RCC 7860 (cell line): ENCODE measurements at places on chromosomes 6 and 20.

GRCh38 chr6:113936093-113936934 lies 34.6 kb downstream of the HDAC2 start:
- peak; percentile 54 for DNase-seq

DNA sequence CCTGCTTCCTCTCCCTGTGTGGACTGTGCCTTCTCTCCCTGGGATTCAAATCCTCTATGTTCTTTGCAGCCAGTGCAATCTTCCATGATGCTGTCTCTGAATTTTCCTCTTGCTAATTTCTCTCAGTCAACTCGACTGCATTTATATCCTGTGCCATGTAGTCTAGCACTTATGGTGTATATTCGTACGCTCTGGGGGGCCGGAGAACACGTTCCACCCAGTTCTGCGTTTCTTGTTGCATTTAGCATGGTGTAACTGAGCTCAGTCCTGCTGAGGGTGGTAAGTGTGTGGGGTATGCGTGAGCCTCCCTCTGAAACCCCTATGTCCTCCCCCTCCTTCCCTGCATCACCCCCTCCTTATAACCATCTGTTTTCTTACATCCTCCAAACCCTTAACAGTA lies 42.0 kb downstream of the ADTRP start:
- DNase-seq: no peak

DNA sequence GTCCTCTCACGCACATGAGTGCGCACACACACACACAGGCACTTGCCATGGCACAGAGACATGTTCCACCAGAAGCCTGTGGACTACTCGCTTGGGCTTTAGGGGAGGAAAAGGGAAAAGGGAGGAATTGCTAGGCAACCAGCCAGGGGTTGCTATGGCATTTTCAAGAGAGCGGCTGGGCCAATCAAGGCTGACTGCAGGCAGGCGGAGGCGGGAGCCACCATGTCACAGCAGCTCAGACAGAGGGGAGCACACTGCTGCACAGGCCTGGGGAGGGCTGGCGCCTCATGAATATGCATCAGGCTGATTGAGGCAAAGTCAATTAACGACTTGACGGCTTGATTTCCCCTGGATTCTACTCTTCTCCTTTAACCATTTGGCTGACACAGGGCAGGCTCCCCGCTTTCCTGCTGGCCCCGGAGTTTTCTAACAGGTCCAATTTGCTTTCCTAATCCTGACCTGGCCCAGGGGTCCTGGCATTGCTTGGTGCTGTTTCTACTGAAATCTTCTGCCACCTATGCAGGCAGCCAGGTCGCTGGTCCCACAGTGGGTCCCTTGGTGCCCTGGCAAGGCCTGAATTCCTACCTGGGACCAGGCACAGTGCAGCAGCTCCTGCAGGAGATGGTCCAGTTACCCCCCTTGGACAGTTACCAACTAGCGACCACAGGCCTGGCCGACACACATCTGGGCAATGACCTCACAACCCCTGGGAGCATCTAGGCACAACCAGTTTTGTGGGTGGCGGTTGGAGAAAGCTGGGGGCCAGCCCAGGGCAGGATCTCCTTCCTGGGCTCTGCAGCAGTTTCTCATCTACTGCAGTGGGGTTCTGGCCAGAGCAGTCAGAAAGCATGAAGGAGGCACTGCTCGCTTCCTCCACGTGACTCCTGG lies 52.1 kb downstream of the YTHDF1 start:
- DNase-seq: no peak

- DNase-seq: no peak
Measured at GRCh38 chr6:29647927-29648642, 8.8 kb upstream of the MOG start.

- no peak for DNase-seq
Measured at GRCh38 chr6:161649068-161649467, 375.2 kb upstream of the AGPAT4 start.

- DNase-seq: no peak
Measured at GRCh38 chr6:18561037-18561750, 174.0 kb downstream of the RNF144B start.

GRCh38 chr20:43432498-43432897 lies 25.2 kb upstream of the SRSF6 start:
- no peak for DNase-seq

DNA sequence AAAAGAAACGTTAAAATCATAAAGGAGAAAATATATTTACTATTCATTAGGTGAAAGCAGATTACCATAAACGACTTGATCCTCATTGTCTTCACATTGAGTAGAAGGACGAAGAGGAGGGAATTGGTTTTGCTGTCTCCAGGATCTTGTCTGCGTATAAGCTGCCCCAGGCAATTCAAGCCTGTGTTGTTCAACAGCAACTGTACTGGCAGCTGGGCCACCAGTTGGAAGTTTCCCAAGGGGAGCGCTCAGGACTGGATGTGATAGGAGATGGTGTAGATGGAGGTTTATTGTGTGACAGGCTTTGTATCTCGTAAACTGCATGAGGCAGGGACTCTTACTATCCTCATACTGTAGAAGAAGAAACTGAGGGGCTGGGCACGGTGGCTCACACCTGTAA lies 3.9 kb upstream of the FANCE start:
- DNase-seq: no peak

DNA sequence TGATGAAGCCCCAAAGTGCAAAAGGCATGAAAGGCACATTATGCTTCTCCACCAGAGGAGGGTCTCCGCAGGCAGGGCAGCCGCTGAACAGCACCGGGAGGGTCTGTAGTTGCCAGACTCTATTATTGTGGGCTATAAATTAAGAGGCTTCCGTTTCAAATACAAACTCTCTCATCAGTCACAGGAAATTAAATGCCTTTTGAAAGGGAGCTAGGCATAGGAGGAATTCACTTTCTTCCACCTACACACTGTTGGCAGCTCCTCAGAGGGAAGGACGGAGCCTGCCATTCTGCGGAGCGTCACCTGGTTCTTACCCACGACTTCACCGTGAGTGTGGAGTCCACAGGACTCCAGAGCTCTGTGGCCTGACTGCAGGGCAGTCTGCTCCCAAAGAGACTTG lies 140.8 kb upstream of the AGPAT4 start:
- DNase-seq: no peak

DNA sequence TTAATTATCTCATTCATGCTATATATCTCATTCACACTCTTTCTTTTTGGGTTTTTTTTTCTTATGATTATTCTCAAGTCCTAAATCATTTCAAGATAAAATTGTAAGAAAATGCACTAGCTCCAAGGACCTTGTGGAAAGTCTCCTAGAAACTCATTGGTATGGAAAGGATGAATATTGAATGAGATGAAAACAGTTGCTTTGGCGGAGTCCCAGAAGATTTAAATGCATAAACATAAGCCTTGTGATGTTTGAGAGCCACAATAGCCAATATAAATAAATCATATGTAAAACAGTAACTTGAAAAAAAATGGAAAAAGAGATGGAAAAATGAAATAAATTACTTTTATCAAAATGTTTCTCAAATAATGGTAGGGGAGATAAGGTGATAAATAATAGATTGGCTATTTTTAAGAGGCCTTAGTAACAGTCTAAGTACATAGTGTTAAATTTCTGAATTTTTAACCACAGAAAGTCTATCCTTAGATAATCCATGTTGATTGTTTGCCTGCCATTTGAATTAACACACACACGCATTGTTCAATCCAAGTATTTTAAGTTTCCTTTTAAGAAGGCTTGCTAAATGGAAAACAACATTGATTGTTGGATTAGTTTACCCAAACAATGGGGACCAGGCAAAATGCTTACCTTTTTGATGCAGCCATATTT lies 81.1 kb upstream of the CD2AP start:
- DNase-seq: no peak

GRCh38 chr6:169391473-169392071 lies 137.9 kb upstream of the THBS2 start:
- no peak for DNase-seq
